ENCODE measurements at places on chromosomes 1 and 21.
A peak's percentile ranks its signal among the peaks of the same experiment; 100 is the strongest.

GRCh38 chr1:245133995-245134715, 20.6 kb upstream of the KIF26B start:
- no peak for DNase-seq

GRCh38 chr1:215489771-215490565, 77.1 kb upstream of the KCTD3 start:
- DNase-seq: no peak

- no peak for DNase-seq
These were observed 46.1 kb upstream of the FMO2 start for GRCh38 chr1:171138980-171139379.

GRCh38 chr1:64572222-64572900, 102.4 kb downstream of the CACHD1 start:
- DNase-seq: no peak

DNA sequence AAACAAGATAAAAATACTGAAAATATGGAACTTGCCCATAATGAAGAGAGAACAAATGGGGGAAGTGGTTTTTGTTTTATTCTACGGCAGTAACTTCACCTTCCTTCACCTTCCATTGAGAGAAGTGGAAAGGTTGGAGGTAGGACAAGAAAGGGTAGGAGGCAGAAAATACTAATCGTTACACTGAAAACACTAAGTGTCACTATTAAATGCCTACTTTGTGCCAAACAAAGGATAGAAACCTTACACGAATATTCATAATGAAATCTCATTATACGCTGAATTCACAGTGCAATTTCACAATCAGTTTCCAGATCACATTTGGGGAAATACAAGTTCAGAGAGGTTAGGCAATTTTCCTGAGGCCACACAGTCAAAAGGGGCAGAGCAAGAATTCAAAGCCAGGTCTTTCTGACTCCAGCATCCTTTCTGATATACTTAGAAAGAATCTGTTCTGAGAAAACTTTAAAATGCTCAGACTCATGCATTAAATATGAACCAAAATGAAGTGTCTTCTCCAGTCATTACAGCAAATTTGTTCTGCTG, 3.0 kb downstream of the TIAM1 start:
- no peak for DNase-seq

DNA sequence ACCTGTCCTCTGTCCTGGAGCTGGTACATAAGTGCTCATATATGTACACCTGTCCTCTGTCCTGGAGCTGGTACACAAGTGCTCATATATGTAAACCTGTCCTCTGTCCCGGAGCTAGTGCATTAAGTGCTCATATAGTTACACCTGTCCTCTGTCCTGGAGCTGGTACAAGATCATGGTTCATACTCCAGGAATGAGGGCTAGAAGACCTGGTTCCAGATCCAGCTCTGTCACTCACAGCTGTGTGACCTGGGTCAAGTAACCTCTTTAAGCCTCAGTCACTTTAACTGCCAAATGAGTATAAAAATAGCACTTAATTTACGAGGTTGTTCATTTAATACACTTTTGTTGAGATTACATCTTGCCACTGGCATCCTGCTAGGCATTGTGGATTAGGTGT, 28.0 kb downstream of the SMYD3 start:
- DNase-seq: no peak

- DNase-seq: no peak
These were observed 5.6 kb upstream of the PCBP3 start for GRCh38 chr21:45637883-45638282.

GRCh38 chr1:99858286-99858685, 8.1 kb downstream of the AGL start:
- no peak for DNase-seq

DNA sequence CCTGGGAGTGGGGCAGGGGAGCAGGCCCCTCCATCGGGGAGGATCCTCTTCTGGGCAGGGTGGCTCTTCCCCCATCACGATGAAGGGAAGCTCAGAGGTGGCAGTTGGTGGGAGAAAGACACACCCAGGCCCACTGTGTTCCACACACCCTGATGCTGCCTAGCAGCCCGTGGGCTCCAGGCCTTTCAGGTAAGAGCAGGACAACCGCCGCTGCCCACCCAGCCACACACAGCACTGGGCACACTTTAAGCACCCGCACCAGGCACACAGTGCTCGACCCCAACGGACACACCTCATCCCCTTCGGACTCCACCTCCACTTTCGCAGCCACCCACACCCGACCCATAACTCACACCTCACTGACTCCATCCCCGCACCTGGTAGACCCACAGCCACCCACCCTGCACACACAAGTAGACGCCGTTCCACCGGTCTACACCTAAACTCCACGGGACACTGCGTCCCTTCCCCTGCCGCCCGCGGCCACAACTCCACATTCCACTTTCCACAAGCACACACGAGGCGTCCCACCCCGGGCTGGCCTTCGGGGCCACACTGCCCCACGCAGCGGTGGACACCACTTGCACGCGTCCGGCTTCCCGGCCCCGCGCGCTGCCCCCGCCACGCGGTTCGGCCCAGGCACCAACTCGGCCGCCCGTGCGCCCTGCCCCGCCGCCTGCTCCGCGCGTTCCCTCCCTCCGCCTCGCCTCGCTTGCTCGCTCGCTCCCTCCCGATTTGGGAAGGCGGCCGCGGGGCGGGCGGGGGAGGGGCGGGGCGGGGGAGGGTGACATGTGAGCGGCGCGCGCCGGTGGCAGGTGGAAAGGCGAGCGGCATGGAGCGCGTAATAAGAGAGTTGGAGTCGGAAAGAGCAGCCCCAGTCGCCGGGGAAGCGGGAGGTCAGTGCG, at the start of gene KCNQ4:
KCNQ4 (plus strand) TSS at position 787 of the 905 bp plus-strand sequence. CDS start 307 bp downstream, outside the sequence.
- DNase-seq: no peak

GRCh38 chr1:1013105-1013921, at the start of gene ISG15:
ISG15 (plus strand) TSS chr1:1013497; CDS start chr1:1013574, 77 bp downstream.
- peak; percentile 63 for DNase-seq

DNA sequence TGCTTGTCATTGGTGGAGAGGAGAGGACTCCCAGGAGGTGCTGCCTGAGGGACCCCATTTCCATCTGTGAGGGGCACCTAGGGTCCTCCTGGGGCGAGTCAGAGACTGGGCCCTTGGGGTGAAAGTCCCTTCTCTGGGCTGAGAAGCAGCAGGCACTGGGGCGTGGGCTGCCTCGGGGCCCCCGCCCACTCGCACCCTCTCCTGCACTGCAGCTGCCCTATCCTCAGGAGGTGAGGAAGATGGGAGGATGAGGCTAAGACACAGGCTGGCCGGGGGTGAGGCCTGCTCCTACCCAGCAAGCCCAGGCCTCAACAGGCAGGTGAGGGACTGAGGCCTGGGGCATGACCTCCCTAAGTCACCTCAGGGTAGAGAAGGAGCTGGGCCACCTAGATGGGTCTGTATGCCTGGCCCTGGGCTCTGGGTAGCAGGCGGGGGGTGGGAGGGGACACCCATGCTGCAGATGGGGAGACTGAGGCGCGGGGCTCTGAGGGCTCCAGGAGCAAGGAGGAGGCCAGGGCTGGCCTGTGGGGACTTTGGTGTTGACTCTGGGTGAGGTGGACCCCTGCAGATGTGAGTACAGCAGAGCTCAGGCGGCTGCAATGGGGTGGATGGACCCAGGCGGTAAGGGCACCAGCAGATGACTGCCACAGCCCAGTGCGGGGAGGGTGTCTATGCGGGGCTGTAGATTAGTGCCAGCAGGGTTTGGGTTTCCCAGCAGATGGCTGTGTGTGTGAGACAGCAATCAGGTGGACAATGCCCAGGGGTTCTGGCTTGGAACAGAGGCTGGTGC, 10.4 kb upstream of the ZNF669 start:
- DNase-seq: no peak

DNA sequence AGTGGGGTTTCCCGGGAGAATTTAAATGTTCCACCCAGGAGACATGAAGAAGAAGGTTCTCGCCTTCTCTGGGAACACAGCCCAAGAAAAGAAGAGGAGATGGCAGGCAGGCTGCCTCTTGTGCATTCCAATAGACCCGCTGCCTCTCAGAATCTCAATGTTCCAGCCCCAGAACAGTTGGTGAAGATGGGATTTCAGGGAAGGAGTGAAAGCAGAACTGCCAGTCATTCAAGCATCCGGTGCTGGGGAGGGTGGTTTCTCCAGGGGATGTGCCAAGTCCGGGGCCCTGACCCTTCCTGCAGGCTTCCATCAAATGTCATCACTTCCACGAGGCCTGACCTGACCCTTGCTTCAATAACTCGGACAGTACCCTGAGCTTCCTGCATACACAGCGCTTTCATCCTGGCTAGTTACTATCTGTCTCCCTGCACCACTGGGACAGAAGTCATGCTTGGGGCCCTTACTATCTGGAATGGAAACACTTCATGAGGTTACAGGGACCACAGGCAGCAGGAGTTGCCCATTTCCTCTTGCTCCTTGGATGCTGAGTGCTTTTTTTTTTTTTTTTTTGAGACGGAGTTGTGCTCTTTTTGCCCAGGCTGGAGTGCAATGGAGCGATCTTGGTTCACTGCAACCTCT, 386.6 kb upstream of the POU3F1 start:
- peak; percentile 20 for DNase-seq

- DNase-seq: no peak
These were observed 60.6 kb downstream of the SCCPDH start for GRCh38 chr1:246784621-246785493.

DNA sequence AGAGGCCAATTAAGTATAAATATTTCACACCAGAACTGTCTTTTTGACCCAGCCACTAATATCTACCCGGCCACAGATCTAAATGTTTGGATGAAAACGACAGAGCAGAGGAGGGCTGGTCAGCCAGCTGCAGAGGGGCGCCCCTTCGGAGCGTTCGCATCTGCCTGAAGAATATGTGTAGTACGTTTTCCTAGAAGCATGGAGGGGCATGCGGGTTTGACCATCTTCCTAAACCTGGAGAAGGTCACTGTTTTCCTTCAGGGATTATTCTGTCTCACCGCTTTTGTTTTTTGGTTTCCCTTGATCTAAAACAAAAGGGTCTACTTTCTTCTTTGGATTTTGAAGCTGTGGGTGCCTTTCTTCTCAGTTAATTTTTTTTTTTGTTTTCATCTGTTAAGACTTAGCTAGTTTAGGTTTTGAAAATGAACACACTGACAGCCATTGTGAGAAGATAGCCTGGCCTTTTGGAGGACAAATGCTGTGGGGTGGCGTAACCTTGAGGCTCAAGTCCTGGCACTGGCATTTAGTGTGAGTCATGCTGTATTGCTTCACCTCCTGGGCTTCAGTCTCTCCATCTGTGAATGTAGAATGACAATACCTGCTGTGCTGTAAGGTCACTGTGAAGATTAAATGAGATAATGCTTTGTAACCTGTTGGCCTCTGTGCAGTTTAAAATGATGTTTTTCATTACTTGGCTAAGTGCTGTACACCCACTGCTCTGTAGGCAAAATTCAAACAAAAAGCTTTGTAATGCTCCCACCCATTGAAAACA, 74.1 kb upstream of the IRF2BP2 start:
- DNase-seq: no peak

DNA sequence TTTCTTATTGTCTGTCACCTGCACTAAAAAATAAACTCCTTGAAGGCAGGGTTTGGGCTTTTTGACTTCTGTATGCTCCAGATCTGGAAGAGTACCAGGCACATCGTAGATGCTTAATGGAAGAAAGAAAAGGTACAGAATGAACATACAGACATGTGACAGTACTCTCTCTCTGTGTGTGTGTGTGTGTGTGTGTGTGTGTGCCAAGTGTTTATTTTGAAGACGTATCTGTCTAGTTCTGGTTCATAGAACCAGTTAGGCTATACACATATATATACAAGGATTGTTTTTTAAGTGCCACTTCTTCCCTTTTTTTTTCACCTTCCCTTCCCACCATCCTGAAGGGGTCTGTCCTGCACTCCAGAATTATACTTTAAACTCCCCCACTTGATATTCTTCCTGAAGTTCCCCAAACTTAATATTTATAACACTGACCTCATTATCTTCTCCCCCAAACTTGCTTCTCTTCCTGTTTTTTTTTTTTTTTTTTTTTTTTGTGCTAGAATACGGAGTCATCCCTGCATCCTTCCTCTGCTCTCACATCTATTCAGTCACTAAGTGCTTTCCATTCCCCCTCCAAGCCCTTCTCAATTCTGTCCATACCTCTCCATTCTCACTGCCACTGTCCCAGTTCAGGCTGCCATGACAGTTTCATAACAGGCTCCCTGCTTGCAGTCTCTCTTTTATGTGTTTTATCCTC, 5.4 kb upstream of the KCNA3 start:
- no peak for DNase-seq

DNA sequence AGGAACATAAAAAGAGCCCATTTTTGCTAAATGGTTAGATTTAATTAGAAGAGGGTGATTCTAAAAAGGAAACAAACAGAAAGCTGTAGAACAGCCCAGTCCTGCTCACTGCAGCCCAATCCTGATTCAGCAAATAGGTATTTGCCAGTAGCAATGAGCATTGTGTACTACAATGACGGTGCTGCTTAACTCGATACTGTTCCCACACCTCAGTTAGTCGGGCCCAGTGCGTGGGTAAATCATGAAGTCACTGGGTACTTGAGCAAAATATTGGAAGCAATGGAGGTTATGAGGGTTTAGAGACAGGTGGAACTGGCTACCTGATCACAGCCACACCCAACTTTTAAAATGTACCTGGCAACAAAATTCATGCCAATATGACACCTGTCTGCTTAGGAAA, 101.5 kb upstream of the ADGRL2 start:
- no peak for DNase-seq
